ENCODE measurements at places on chromosomes 13 and 19. TPM values are rescaled to one million over a fixed set of nuclear protein-coding genes. Genes with fewer than 3 reads are reported as not detected.

Gene ZNF571
- 7.0 TPM for total RNA-seq

- DNase-seq, result no peak
These were observed 217.3 kb downstream of the LHFPL6 start for GRCh38 chr13:39385621-39386231.

DNA sequence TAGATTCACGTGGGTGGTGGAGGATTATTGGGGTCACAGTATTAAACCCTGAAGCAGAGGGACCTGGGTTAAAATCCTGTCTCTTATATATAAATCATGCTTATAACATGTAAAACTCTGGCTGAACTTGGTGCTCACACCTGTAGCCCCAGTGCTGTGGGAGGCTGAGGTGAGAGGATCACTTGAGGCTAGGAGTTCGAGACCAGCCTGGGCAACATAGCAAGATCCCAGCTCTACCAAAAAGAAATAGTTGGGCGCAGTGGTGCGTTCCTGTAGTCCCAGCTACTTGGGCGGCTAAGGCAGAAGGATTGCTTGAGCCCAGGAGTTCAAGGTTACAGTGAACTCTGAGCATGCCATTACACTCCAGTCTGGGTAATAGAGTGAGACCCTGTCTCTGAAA lies 2.4 kb downstream of the ZNF805 start:
- no peak for DNase-seq

DNA sequence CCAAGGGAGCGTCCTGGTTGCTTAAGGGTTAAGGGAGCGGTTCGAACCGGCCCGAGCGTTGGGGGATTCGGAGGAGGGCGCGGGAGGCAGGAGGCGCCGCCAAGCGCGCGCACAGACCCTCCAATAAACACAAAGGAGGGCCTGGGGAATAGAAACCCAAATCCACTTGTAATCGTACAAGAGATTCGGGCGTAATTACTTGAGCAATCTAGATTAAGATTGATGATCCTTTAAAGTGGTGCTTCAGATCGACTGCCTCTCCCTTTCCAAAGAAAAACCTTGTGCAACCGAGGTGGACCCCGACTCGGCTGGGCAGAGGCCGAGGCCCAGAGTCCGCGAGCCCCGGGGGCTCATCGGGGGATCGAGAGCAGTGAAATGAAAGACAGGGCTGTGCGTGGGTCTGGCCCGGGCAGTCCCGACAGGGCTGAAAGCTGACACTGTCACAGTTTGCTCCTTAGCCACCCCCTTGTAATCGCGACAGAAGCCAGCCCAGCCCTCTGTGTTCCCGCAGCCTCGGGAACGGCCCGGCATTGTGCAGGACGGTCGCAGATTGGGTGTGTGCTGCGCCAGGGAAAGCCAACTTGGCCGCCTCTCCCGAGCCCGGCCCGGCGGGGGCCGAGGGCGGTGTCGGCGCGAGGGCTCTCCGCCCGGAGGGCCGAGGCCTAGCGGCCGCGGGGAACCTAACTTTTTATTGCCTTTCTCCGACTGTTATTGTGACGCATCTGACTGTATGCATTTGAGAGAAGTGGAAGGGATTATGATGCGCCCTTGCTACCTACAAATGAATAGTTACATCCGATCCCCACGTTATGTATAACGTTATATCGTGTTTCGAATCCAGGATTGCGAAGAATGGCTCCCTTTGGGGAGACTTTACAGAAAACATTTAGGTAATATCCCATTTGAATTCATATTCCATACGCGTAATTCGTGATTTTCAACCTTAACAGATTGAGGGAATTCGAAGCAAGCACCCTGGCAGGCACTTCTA lies 5.5 kb downstream of the MAB21L1 start:
- no peak for DNase-seq

Data from thoracic aorta (tissue), 2 donors.